ENCODE measurements at places on chromosomes 13 and 19. TPM values are rescaled to one million over a fixed set of nuclear protein-coding genes. Genes with fewer than 3 reads are reported as not detected.

The GNA15 gene
- polyA plus RNA-seq = 1.6 TPM

The GRIN2D gene
- 1.4 TPM for polyA plus RNA-seq

The VAV1 gene
- 1.6 TPM for polyA plus RNA-seq

- DNase-seq = no peak
Measured at GRCh38 chr13:111401755-111402154, 81.3 kb downstream of the TEX29 start.

GRCh38 chr13:48891586-48891985 lies 84.1 kb upstream of the FNDC3A start:
- no peak for DNase-seq

- DNase-seq = no peak
Measured at GRCh38 chr19:28401739-28402424, 811.1 kb downstream of the UQCRFS1 start.

GRCh38 chr13:84994582-84994981 lies 804.6 kb downstream of the SLITRK6 start:
- no peak for DNase-seq

- DNase-seq = no peak
Measured at GRCh38 chr13:58782736-58783135, 1151.2 kb downstream of the PCDH17 start.

DNA sequence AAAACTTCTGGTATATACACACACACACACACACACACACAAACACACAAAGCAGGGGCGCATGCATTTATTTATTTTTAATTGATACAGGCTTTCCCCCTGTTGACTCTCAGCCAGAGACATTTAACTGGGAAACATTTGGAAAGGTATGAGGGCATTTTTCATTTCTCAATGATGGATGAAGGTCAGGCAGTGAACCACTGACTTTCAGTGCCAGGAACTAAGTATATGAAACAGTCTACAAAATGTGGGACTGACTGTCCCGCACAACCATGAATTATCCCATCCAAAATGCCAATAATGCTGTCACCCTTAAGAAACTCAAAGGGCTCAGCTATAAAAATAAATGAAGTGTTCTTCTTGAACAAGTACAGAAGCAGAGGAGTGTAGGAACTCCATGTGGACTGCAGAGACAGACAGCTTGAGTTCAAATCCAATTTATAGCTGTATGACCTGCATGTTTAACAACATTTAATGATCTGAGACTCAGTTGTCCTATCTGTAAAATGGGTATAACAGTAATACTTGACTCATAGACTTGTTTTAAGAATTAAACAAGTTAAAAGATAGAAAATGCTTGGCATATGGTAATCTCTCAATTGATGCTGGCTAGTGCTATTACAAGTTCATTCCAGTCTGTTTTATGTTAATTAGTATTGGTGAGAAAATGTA lies 25.0 kb upstream of the INTS6 start:
- no peak for DNase-seq

- DNase-seq = no peak
Measured at GRCh38 chr19:2235381-2236063, 607 bp downstream of the PLEKHJ1 start.

GRCh38 chr19:4316956-4317355 lies 12.6 kb downstream of the FSD1 start:
- no peak for DNase-seq

DNA sequence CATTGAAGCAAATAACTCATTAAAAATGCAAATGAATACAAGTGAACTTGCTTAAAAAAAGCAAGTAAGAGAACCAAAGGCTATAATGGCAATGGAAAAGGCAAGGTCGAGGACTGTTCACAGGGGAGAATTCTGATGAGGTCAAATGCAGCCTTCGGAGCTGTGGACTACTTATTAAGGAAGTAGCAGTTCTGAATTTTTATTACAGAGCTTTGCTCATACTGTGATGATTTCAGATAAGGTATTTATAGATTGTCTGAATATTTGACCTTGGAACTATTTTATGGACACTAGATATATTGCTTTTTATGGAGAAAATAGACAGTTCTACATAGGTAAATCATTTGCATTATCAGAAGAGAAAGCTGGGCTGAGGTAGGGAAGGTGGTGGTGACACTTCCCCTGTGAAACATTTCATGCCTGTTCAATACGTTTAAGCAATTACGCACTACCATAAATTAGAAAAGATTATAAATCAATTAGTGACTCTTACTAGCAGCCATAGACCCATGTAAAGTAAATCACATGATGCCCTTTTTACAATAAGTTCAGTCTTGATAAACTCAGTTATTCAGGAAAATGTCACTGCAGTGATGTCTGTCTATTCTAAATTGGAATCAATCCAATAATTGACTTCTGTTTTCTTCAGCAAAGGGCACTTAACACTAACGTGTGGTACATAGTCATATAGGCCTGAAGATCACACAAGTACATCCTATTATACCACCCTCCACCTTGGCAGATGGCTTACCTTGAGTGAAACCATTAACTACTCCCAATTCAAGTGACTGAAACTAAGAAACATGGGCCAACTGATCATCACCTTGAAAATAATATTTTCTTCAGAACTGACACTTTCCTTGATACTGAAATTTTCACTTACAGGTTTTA lies 260.0 kb downstream of the KLF12 start:
- DNase-seq = no peak

DNA sequence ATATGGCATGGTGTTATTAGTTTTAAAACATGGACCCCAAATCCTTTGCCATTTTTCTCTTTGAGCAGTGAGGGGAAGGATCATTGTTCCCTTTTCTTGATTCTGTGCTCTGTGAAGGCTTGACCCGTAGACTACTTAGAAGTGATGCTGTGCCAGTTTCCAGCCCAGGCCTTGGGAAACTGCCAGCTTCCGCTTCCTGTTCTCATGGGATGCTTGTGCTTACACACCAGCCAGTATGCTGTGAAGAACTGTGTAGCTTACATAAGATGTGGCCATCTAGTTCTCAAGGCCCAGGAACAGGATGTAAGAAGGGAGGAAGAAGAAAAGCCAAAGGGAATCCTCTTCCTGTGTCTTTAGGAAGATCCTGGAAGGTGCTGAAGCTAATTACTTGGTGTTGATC lies 180.9 kb downstream of the PCCA start:
- peak; percentile 4 for DNase-seq

- DNase-seq = no peak
Measured at GRCh38 chr13:112579310-112579843, 8.6 kb downstream of the TUBGCP3 start.

Measured in forelimb muscle (tissue), 1 donor.